Astrocyte of the hippocampus (primary cell): ENCODE measurements at places on chromosomes 2 and 18.

DNA sequence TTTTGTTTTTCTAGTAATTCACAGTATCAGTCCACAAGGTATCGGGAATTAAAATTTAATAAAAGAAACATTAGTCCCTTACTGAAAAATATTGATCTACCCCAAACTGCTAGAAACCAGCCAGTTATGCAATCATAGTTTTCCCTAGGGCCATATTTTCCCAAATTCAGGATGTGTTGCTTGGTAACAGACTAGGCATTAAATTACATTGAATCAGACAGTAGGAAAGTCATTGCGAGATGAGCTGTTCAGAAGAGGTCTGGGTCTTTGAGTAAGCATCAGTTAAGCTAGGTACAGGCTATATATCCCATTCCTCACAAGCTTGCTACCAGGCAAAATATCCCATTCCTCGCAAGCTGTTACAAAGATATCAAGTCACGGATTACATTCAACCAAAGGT lies 123.0 kb upstream of the CCDC150 start:
- DNase-seq: no peak

GRCh38 chr18:76410033-76410432 lies 85.0 kb downstream of the ZNF516 start:
- no peak for DNase-seq

- DNase-seq: peak; percentile 19
These were observed 32.3 kb downstream of the CXCR4 start for GRCh38 chr2:136085453-136086209.

DNA sequence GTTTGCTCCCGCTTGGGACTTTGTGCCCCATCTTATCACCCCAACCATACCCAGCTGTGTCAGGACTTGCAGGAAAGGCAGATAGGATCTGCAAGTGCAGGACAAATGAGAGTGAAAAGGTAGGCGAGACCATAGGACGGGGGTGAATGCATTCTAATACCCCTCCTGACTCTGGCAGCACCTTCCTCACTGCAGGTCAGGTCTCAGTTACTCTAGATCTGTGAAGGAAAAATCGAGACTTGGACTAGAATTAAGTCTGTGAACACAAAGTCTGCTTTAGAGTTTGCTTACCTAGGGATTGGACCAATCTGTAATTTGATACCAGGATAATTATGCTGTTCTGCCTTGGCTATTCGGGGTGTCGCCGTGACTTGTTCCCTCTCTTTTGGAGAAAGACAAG lies 19.7 kb downstream of the NT5DC4 start:
- no peak for DNase-seq

- no peak for DNase-seq
These were observed 348.7 kb upstream of the HS6ST1 start for GRCh38 chr2:128667391-128667790.
